Activated T-cell treated with anti-CD3 and anti-CD28 coated beads, Interleukin-2, amount 50 U/mL, for 72 hours (primary cell): ENCODE measurements at places on chromosomes 6 and 20. TPM values are rescaled to one million over a fixed set of nuclear protein-coding genes. Genes with fewer than 3 reads are reported as not detected.

TRIM38 gene
- total RNA-seq, result 21.3 TPM

DNA sequence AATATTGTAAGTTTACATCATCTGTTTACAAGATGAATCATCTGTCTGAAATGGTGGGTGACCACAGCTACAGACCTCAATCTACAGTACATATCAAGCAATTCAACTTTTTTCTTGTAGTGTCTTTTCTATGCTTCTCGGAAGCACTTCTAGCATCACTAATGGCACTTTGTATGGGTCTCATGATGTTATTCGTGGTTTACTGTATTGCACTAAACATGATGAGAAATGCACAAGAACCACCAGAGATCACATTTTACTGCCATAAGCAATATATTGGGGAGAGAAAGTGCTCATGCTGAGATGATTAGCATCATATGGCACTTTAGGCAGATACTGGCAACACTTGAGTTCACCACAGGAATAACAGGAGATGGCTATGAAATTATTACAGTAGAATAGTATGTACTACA is 15.4 kb upstream of the BTBD3 start:
- no peak for DNase-seq
- no peaks in the 10 kb centered on the region for H3K4me1 ChIP-seq

DNA sequence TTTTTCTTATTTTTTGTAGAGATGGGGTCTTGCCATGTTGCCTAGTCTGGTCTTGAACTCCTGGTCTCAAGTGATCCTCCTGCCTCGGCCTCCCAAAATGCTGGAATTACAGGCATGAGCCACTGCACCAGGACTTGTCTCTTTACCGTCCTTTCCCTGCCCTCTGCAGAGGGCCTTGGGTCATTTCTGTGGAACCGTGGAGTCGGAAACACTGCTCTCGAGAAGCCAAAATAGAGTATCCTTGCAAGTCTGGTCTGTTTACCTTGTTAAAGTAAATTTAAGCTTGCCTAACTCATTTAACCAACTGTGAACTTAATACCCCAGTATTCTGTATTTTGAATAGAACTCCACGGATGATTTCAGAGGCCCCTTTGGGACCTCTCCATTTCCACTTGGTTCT is 51.4 kb downstream of the KDM1B start:
- peaks cover 10% of the 10 kb centered on the region for H3K4me1 ChIP-seq
- H3K27me3 ChIP-seq, result no peaks in the 10 kb centered on the region
- H3K27ac ChIP-seq, result no peak overlapping the region
- DNase-seq, result no peak

GABRR2 gene
- total RNA-seq, result 0.46 TPM

DNA sequence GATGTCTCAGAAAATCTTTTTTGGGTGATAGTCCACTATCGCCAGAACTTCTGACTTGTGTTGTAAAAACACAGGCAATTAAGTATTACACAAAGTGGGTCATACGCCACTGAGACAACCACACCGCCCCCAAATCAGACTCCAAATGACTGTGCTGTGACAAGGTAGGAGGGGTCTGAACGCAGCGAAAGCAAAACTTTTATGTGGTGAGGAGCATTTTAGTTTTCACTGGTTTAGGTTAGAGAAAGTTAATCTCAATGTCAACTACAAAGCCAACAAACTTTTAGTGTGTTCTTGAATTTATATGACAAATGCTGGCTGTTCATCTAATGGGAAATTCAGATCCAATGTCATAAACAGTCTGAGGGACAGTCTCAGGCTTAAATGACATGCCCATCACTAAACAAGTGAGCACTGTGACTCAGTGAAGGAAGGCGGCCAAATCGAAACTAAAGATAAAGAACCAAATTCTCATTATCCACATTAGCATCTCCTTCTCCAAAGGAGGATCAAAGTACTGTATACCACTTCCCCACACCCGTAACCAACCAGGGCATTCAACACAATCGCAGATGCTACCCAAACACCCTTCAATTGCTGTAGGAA is 186.7 kb downstream of the GJA10 start:
- H3K27me3 ChIP-seq, result no peaks in the 10 kb centered on the region
- peak; percentile 91 for DNase-seq
- peak overlapping the region; percentile 98 for H3K27ac ChIP-seq
- peak overlapping the region; percentile 96 for H3K4me3 ChIP-seq
- H3K36me3 ChIP-seq, result peaks cover 27% of the 10 kb centered on the region

COL19A1 gene
- 0.19 TPM for total RNA-seq

C6orf163 gene
- 2.7 TPM for total RNA-seq

GRCh38 chr6:27811451-27811772 is 100.8 kb downstream of the OR2B2 start:
- DNase-seq, result no peak
- no peaks in the 10 kb centered on the region for H3K27me3 ChIP-seq

RIMS4 gene
- 0.07 TPM for total RNA-seq

CNBD2 gene
- 8.4 TPM for total RNA-seq

- H3K4me3 ChIP-seq, result no peak overlapping the region
- no peak for DNase-seq
Measured at GRCh38 chr20:47701612-47702011, 83.7 kb downstream of the SULF2 start.

GSTA3 gene
- not detected for total RNA-seq

- H3K27me3 ChIP-seq, result no peaks in the 10 kb centered on the region
- no peak overlapping the region for H3K27ac ChIP-seq
- H3K36me3 ChIP-seq, result peaks cover 2% of the 10 kb centered on the region
- H3K4me3 ChIP-seq, result no peak overlapping the region
- DNase-seq, result no peak
Measured at GRCh38 chr20:20548527-20549266, 163.7 kb downstream of the RALGAPA2 start.

DNA sequence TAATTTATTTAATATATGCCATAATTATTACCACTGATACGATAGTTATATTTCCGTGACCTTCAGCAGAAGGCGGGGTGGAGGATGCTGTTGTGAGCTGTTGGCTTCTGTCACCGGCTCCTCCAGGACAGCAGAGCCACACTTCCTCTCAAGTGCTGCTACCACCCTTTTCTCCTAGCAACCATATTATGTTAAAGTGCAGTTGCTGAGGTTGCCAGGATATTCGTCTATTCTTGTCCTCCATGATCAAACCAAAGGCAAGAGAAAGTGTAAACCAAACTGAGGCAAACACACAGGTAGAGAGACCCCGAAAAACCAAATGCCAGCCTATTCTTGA is 27.8 kb downstream of the RGS17 start:
- no peaks in the 10 kb centered on the region for H3K4me1 ChIP-seq
- H3K27ac ChIP-seq, result no peak overlapping the region
- no peaks in the 10 kb centered on the region for H3K36me3 ChIP-seq

DNA sequence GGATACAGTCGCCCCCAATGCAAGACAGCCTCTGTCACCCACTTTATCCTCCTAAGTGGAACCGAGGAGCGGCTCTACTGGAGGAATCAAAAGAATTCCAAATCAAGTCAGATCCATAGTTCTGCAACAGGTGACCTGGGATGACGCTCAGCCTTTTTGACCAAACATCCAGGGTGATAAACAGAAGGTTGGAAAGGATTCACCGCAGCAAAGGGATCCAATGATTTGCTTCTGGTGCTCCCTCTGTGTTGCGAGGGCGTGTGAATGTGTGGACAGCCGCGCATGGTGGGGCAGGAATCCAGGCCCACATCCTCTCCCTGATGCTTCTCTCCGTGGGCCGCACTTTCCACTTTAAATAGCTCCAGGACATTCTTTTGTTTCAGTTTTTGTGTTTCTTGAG is 116.8 kb upstream of the CDH4 start:
- no peaks in the 10 kb centered on the region for H3K4me1 ChIP-seq
- H3K4me3 ChIP-seq, result no peak overlapping the region
- H3K36me3 ChIP-seq, result no peaks in the 10 kb centered on the region
- H3K27ac ChIP-seq, result no peak overlapping the region
- H3K27me3 ChIP-seq, result peaks cover 8% of the 10 kb centered on the region

ARFGEF3 gene
- total RNA-seq, result 0.76 TPM

DNA sequence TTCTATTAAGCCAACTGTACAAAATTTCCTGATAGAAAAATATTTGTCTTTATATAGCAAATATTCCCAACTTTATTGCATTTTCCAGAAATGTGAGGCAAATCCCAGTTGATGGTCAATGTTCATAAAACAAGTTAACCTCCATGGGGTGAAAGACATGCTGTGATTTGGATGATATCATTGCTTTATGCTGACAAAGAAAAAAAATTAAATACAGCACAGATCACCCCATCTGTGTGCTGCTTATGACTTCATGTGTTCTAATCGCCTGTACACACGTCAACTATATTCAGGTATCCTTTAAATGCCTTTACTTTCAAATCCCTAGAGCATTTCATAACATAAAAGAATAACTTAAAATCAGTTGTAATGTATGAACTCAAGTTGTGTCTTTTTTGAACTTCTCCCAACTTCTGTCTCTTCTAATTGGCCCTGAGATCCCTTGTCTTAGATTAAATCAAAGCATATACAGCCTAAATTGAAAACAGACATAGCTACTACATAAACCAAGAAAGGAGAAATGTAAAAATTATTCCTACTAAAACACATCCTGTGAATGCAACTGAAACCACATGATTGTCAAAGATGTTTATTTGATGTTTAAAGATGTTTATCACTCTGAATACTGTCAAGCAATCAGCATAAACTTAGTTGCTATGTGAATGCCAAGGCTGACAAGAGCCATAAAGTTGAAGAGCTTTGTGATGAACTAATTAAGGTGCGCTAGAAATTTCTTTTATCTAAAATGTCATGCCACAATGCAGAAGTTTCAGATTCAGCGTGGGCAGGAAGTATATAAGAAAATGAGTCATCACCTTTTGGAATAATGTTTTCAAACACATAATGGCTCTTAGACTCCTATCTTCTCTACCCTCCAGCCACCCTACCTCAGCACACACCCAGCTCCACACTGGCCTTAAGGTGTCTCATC is 68.7 kb downstream of the FILIP1 start:
- no peak for DNase-seq
- no peak overlapping the region for H3K27ac ChIP-seq
- no peaks in the 10 kb centered on the region for H3K36me3 ChIP-seq

DNA sequence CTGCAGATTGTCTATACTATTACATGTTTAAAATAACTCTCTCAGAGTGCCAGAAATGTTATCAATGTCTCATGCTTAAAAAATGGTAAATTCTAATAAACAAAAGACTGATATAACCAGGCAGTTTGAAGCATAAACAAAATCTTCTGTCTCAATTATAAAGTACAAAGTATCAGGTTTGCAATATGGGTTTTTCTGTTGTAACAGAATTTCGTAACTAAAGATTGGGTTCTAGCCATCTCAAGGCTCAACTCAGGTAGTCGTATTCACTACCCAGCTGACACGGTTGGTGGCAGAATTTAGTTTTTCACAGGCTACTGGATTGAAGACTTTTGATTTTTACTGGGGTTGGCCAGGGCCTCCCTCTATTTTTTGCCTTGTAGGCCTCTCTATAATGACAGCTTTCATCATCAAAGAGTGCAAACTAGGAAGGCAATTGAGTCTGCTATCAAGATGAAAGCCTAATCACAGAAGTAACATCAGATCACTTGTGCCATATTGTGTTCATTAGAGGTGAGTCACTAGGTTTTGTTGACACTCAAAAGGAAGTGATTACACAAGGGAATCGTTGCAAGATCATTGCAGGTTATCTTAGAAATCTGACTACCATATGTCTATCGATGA is 3.6 kb downstream of the CYP39A1 start:
- DNase-seq, result no peak
- peaks cover 63% of the 10 kb centered on the region for H3K27me3 ChIP-seq
- no peak overlapping the region for H3K4me3 ChIP-seq
- H3K36me3 ChIP-seq, result no peaks in the 10 kb centered on the region
- no peak overlapping the region for H3K27ac ChIP-seq
